Uterus (tissue), 4 donors: ENCODE measurements at places on chromosomes 2 and 18.
A peak's percentile ranks its signal among the peaks of the same experiment; 100 is the strongest.

GRCh38 chr2:191312163-191312562, 67.0 kb downstream of the MYO1B start:
- no peak overlapping the region for H3K4me3 ChIP-seq
- DNase-seq = no peak
- H3K27ac ChIP-seq = no peak overlapping the region
- H3K27me3 ChIP-seq = no peaks in the 10 kb centered on the region

DNA sequence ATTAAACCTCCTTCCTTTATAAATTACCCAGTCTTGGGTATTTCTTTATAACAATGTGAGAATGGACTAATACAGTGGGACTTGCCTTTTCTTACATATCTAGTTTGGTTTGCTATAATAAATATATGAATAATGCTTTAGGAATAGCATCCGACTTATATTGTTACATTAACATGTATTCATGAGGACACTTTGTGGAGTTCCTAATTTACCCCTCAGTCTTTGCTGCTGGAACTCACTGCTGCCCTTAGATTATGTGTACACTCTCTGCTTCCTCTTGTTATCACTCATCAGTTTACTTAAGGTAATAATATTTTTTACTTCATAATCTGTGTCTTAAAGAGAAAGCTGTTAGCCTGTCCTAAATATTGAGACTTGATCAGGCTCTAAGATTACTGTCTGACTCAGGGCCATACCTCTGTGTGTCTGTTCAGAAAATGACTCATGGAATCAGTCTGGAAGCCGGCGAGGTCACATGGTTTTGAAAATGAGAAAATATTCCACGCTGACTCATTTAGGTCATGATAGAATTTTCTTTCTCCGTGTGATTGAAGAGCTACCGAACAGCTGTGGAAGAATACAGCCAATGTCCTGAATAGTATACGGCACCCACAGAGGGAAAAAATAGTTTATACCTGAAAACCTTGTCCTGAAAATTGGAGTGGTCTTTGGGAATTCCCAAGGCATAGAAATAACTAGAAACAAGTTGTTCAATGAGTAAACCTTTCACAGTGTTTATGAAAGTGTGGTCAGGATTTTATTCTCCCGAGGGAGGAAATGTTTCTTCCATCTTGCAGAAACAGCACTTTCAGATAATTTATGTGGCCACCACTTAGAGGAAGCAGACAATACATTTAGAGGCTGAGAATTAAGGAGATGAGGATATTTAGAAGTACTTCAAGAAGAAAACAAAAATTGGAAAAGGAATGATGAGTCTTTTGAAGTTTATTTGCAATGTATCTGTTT, 156.4 kb downstream of the DSEL start:
- peak; percentile 49 for DNase-seq
- no peaks in the 10 kb centered on the region for H3K27me3 ChIP-seq
- no peak overlapping the region for H3K4me3 ChIP-seq
- H3K27ac ChIP-seq = peak overlapping the region; percentile 58
- H3K36me3 ChIP-seq = no peaks in the 10 kb centered on the region

- H3K27ac ChIP-seq = peak overlapping the region; percentile 61
- DNase-seq = no peak
- H3K36me3 ChIP-seq = no peaks in the 10 kb centered on the region
- no peak overlapping the region for H3K4me3 ChIP-seq
- H3K27me3 ChIP-seq = no peaks in the 10 kb centered on the region
Measured at GRCh38 chr2:190636361-190636760, 12.5 kb upstream of the NAB1 start.

DNA sequence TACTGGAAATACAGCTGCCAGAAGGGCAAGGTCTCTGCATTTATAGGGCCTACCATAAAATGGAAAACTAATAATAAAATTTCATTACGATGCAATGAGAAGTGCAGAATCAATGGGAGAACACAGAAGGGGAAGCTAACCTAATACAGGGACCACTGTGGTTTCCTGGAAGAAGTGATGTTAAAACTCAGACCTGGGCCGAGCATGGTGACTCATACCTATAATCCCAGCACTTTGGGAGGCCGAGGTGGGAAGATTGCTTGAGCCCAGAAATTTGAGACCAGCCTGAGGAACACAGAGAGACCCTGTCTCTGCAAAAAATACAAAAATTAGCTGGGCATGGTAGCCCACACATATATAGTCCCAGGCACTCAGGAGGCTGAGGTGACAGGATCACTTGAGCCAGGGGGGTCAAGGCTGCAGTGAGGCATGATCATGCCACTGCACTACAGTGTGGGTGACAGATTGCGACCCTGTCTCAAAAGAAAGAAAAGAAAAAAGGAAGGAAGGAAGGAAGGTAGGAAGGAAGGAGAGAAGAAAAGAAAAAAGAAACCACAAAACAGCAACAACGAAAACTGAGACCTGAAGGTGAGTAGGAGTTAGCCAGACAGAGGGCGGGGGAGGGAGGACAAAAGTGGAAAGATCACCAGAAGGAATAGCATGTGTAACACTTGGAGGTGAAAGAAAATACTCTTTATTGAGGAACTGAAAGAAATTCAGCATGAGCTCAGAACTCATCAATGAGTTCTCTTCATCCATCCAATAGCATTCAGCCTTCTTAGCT, 58.3 kb upstream of the DTNA start:
- peaks cover 4% of the 10 kb centered on the region for H3K4me1 ChIP-seq
- H3K27ac ChIP-seq = no peak overlapping the region
- no peak for DNase-seq
- no peaks in the 10 kb centered on the region for H3K36me3 ChIP-seq
- H3K4me3 ChIP-seq = no peak overlapping the region

DNA sequence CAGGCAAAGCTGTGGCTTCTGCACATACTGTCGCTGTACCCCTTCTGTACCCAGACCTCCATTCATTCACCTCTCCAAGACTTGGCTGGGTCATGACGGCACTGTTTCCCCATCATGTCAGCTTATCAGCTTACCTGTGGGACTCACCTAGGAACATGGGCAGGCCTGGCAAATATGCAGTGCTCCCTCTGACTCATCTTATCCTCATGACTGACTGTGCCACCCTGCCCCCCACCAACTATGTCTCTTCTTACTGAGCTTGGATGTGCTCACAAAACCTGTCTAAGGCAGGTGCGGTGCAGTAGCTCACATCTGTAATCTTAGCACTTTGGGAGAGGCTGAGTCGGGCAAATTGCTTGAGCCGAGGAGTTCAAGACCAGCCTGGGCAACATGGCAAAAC, 152.4 kb downstream of the MGAT5 start:
- no peaks in the 10 kb centered on the region for H3K27me3 ChIP-seq
- H3K36me3 ChIP-seq = no peaks in the 10 kb centered on the region
- no peak for DNase-seq

DNA sequence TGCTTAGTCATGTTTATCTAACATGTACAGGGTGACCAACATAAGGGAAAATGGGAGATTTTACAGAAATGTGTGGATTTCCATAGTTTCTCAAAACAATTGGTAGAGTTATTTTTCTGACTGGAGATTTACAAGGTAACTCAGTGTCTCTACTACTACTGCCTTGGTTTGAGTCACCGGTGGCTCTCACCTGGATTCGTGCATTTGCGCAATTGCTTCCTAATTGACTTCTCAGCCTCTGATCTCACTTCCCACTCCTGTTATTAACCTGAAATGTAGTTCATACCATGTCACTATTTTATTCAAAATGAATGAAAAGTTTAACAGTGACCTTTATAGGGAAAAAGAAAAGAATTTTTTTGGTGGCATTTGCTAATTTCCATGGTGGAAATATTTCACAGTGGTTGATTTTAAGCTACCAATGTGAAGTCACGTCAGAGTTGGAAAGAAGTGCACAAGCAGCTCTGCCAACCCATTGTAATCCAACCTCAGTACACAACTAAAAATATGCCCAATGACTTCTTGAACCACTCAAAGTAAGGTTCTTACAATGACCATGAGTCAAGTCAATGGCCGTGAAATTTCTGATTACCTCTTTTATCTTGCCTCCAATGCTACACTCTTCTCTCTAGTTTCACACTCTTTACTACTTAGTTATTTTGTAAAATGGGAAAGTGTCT, 94.0 kb downstream of the NYAP2 start:
- H3K4me1 ChIP-seq = no peaks in the 10 kb centered on the region
- no peak overlapping the region for H3K4me3 ChIP-seq
- no peak overlapping the region for H3K27ac ChIP-seq
- no peak for DNase-seq

GRCh38 chr18:27239669-27240068, 54.6 kb upstream of the CHST9 start:
- no peaks in the 10 kb centered on the region for H3K36me3 ChIP-seq
- no peak overlapping the region for H3K27ac ChIP-seq
- DNase-seq = no peak
- no peaks in the 10 kb centered on the region for H3K27me3 ChIP-seq
- H3K4me3 ChIP-seq = no peak overlapping the region
- H3K4me1 ChIP-seq = no peaks in the 10 kb centered on the region

DNA sequence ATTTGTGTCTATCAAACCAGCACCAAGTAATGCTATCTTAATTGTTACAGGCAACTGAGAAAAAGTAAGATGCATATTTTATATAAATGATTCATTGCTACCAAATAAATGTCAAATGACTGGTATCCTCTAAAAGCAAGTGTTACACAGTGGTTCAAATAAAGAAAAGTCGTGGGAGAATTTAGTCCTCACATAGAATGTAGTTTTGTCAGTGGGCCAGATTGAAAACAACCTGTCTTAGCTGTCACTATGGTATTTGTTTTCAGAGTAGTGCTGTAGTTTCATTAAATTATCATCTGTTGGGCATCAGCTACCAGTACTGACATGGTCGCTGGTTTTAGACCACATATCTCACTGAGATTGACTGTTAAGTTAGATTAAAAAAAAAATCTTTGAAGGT, 10.2 kb upstream of the EIF2AK3 start:
- H3K4me3 ChIP-seq = no peak overlapping the region
- no peaks in the 10 kb centered on the region for H3K36me3 ChIP-seq
- H3K4me1 ChIP-seq = no peaks in the 10 kb centered on the region
- DNase-seq = no peak
- no peaks in the 10 kb centered on the region for H3K27me3 ChIP-seq

DNA sequence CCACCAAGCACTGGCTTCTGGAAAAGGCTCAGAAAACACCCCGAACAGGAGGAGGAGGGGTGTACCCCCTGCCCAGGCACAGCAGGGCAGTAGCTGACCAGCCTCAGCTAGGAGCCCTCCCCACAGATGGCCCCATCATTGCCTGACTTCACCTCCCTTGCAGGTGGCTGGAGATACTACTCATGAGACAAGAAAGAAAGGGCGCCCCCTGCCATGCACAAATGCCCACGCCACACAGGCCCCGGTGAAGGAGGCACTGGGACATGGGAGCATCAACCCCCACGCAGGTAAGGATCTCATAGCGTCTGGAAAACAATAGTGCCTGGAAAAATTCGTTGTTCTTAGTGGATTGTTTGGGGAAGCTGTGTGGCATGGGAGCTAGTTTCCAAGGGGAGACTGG, 240.6 kb downstream of the TFCP2L1 start:
- H3K27me3 ChIP-seq = no peaks in the 10 kb centered on the region
- no peak overlapping the region for H3K27ac ChIP-seq
- no peak overlapping the region for H3K4me3 ChIP-seq

DNA sequence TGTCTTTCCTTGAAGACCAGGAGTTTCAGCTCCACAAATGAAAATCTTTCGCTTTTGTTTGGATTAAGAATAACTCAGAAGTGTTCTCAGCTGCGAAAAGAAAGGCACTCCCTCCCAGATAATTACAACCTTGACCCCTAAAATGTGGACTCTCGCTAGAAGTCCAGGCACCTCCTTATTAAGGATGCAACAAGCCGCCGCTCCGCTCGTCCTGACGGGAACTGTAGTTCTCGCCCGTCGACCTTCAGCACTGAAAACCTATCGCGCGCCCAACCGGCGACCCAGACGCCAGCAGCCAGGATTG, 559 bp downstream of the IMMT start:
- H3K36me3 ChIP-seq = no peaks in the 10 kb centered on the region
- no peak for DNase-seq

GRCh38 chr2:36659872-36660312, 36.6 kb upstream of the VIT start:
- no peak overlapping the region for H3K4me3 ChIP-seq
- no peaks in the 10 kb centered on the region for H3K4me1 ChIP-seq
- no peak overlapping the region for H3K27ac ChIP-seq
- no peaks in the 10 kb centered on the region for H3K36me3 ChIP-seq
- H3K27me3 ChIP-seq = no peaks in the 10 kb centered on the region
- no peak for DNase-seq

DNA sequence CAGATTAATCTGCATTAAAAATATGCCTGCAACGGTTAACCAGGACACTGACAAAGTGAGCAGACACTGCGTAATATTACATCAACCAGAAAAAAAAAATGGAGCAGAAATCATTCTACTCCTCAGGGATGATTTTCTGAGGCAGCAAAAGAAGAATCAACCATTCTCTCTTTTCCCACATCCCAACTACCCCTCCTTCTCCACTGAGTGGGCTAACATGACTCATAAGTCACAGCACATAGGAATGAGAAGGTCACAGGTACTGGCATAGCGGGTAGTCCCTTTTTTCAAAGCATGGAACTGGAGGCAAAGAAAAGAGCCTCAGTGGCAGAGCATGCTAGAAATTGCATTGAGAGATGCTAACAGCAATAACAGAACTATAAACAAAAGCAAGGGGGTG, 54.3 kb upstream of the TSPYL6 start:
- H3K27ac ChIP-seq = no peak overlapping the region
- no peak overlapping the region for H3K4me3 ChIP-seq
- no peaks in the 10 kb centered on the region for H3K4me1 ChIP-seq
- no peaks in the 10 kb centered on the region for H3K27me3 ChIP-seq

DNA sequence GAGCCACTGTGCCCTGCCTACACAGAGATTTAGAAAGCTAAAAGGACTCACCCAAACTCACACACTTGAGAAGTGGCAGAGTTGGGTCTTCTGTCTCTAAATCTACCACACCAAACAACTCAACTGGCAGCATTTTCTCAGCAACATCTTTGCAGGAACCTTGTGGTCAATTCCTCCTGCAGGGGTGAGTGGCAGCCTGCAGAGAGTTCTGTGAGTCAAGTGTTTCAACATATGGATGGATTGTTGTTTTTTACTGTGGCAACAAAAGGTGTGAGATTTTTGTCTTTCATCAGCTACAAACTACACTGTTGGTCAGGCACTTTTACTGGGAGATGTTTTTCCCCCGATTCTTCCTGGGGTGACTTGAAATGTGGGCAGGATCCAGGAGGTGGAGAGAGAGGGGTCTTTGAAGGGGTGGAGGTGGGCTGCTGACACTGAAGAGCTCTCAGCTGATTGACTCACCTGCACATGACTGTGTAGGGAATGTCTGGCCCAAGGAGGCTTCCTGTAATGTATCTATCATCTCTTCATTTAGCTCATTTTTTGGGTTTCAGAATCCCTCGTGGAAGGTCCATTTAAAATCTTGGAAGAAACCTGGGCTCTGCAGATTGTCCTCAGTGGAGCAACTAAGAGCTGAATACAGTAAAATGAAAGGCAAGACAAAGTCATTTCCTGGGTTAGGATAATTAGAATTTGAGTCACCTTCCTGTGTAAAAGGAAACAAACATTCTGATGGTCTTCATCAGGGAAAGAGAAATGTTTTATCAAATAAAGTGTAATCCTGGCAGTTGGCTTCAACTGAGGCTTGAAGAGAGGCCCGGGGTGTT, 98.6 kb downstream of the MSH2 start:
- H3K36me3 ChIP-seq = no peaks in the 10 kb centered on the region
- H3K4me1 ChIP-seq = no peaks in the 10 kb centered on the region
- H3K27ac ChIP-seq = no peak overlapping the region
- no peaks in the 10 kb centered on the region for H3K27me3 ChIP-seq
- no peak overlapping the region for H3K4me3 ChIP-seq
